ENCODE measurements at places on chromosomes 16 and 17.

DNA sequence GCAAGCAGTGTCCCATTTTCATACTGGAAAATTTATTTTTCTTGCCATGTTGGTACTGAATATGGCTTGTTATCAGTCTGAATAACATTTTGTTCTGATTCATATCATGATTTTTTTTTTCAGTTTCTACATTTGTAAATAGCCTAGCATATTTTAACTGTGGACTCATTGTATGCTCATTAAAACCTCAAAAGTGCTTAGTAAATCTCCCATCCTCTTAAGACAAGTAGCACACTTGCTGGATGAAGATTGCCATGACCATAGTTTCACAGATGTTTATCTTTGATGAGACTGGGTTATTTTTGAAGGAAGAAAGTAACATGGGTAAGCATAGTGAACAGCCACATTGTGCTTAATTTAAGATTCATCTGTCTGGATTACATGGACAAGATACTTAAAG lies 878 bp downstream of the KRT10 start:
- no peak for DNase-seq

GRCh38 chr16:55171241-55171640 lies 152.8 kb upstream of the IRX6 start:
- no peak for DNase-seq

DNA sequence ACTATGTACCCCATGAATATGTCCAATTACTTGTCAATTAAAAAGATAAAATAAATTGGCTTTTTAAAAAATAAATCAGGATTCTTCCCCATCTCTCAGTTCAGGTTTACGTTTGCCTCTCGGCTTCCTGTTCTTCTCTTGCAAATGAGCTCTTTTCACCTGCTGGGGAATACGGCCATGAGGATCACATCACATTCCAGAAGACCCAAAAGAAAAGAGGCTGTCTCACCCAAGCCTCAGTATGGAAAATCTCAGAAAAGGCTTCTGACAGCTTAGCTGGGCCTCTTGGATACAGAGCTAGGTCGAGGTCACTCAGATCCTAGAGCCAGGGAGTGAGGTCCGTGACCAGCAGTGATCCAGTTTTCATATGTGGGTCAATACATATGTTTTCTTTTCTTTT lies 171.2 kb upstream of the SDK2 start:
- DNase-seq: no peak

GRCh38 chr17:31398381-31399311 lies 7.2 kb downstream of the RAB11FIP4 start:
- DNase-seq: no peak

DNA sequence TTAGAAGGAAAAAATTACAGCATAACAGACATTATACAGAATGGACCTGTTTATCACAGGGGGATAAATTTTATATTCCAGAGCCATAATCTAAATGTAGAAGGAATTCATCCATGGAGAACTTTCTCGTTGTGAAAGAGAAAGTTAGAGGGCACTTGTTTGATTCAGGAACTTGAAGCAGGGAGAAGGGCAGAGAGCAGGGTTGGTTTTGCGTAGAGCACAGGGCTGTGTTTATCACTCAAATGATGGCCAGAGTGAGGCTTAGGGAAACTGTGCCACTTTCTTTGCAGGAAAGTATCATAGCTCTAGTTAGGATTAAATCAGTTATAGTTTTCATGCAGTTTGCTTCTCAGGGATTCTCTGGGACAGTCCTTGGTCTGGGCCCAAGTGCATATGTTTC lies 29.1 kb upstream of the MED13 start:
- no peak for DNase-seq

- DNase-seq: no peak
Observed at GRCh38 chr16:17105239-17105797, 365.4 kb downstream of the XYLT1 start.

DNA sequence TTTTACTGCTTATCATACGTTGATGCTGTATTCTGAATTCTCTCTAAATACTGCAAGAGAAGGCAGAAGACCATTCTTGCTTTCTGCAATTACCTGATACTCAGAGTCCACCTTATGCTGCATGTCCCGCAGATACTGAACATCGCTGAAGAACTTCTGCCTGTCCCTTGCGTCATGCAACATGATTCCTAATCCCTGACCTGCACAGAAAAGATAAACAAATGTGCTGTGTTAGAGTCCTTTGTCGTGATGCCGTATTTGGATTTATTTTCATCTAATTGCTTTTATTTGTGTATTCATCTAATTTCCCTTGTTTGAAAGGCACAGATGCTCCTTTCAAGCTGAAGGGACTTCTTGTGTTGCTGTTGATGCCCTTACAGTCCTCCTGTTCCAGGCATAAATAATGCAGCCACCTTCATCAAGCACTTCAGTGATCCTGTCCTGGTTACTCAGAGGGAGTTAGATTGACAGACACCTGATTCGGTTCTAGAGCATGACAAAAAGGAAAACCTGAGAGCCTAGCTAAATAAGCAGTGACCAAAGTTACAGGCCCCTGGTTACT lies 6.5 kb downstream of the MARCHF10 start:
- no peak for DNase-seq

DNA sequence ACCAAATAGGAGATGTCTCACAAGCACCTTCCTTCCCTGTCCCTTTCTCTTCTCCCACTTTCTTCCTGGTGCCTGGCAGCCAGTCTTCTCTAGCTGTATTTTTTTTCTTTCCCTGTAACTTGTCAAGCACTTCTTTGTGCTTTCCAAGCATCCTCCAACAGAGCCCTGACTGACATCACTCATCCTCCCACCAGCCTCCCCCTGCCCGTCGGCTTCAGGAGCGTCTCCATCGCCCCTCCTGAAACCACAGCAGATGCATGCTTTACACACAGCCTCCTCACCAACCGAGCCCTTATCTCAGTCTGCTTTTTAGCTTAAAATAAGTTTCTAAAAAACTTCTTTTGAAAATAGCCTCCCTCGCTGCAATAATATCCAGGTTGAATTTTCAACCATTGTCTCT lies 268.7 kb upstream of the CDH5 start:
- DNase-seq: no peak

- no peak for DNase-seq
Observed at GRCh38 chr17:30796016-30796415, 28.5 kb downstream of the CRLF3 start.

DNA sequence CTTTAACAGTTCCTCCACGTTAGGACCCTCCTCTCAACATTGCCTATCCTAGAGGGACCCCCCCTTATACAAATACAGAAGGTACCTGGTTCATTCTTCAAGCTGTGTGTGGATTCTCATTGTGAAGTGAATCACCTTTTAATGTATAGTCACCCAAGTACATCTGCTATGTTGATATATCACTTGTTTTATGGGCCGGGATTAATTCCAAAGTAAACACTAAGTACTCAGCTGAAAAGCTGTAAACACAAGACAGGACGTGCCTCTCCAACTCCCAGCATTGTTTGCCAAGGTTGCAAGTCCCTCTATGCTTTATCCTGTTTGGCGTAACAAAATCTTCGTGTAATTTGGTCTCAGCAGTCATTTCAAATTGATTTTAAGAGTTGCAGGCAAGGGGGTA lies 123.6 kb downstream of the RBFOX1 start:
- DNase-seq: no peak

- no peak for DNase-seq
Observed at GRCh38 chr17:71765437-71765836, 355.4 kb upstream of the SOX9 start.

DNA sequence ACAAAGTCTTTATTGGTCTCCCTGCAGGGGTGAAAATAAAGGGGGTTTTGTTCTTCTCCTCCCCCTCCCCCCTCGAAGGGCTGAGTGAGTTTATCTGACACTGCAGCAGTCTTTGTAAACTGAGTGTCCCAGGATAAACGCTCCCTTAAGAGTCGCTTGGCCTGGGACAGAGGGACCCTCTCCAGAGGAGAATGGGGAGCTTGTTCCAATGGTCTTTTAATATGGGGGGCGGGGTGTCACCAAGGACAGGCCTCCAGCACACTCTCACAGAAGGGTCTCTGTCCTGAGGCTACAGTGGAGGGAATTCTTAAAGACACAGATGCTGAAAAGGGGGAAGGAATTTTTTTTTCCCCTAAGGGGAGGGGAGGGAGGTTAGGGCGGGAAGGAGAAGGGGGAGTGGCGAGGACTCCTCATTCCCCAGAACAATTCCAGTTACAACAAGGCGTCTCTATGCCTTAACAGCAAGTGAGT lies 455.5 kb downstream of the SOX9 start:
- no peak for DNase-seq

DNA sequence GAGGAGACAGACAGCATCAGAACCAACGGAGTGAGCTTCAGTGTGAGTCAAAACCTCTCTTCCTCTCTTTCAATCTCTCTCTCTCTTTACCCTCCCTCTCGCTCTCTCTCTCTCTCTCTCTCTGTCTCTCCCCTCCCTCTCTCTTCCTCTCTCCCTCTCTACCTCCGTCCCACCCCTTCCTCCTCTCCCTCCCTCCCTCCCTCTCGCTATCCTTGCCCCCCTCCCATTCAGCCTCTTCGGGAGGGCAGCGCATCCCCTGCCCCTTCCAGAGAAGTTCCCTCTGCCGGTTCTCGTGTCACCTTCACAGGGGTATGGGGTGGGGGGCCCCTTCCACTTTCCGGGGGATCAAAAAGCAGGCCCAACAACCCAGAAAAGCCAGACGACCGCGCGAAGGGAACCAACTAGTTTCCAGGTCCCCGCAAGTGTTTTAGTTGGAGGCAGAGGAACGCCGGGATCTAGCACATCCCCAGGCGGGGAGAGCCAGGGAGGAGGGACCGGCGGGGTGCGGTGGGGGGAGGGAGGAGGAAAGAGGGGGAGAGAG lies 28.9 kb upstream of the RBFOX1 start:
- DNase-seq: no peak

DNA sequence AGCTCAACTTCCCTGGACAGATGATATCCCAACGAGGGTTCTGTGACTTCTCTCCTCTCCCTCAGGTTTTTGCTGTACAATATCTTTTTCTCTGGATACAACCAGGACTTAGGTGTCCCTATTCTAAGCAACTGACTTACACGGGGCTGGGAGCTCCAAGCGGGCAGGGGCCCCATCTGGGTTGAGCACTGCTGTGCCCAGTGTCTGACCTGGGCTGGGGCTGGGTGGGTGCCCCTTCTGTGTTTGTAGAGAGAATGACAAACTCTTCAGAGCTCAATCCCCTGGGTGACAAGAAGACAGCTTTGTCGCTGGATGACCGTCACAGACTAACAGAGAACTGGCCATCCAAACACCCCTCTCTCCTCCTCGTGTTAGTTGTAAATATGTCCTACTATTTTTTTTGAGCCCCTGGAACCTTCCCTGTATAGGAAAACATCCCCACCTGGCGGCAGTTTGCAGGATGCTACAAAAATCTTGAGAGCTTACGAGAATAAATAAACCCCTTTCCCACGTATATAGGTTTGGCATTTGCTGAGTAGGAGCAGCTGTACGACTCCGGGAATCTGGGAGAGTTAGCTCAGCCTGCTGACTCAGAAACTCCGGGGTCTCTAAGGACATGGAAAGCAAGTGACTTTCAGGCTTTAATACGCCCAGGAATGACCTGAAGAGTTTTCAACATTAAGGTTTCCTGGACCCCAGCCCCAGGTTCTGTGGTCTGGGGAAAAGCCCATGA lies 23.7 kb upstream of the RCVRN start:
- peak; percentile 66 for DNase-seq

- DNase-seq: no peak
Observed at GRCh38 chr17:82127315-82127595, 29.2 kb upstream of the FASN start.

GRCh38 chr16:81526935-81527334 lies 82.3 kb downstream of the CMIP start:
- DNase-seq: no peak

- DNase-seq: no peak
Observed at GRCh38 chr16:12208341-12209035, 232.0 kb downstream of the SNX29 start.

DNA sequence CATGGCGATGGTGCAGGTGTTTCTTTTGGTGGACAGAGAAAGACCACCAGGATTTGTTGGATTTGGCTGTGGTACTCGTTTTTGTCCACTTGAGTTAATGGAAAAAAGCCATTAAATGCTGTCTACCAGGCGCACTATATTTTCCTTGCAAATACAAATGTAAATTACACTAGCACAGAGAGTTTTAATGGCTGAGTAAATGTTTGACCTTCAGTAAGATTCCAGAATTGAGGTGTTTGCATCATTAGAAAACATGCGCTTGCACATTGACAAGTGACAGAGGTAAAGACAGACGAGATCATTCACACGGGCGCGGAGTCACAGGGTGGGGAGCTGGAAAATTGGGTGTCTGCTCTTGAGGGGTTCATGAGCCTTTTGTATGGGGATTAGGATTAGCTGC lies 53.5 kb upstream of the AKTIP start:
- DNase-seq: no peak

GRCh38 chr16:73572135-73572828 lies 524.4 kb upstream of the ZFHX3 start:
- no peak for DNase-seq

- DNase-seq: no peak
Observed at GRCh38 chr16:66364117-66364958, 2.2 kb upstream of the CDH5 start.

GRCh38 chr17:206941-207560 lies 25.6 kb upstream of the DOC2B start:
- DNase-seq: no peak

Data from HCT116 (cell line).